ENCODE measurements at places on chromosomes 2 and 18.

GRCh38 chr2:128410758-128411215, 92.1 kb upstream of the HS6ST1 start:
- DNase-seq, result no peak

- no peak for DNase-seq
These were observed 9.4 kb upstream of the GBX2 start for GRCh38 chr2:236177604-236177966.

DNA sequence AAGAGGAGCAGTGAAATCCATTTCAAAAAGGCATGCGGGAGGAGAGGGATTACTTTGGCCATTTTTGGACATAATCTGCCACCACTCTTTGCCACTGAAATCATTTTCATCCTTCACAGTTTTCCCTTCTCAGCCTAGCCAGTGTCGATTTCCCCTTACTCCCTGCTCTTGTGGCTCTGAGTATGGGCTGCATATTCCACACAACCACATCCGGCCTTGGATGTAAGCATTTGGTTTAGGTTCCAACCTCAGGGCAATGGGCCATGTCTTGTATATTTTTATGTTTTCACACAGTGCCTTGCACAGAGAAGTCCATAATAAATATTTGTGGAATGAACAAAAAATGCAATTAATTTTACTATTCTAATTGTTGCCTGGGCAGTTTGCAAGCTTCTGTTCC, 7.7 kb upstream of the SERPINE2 start:
- no peak for DNase-seq

DNA sequence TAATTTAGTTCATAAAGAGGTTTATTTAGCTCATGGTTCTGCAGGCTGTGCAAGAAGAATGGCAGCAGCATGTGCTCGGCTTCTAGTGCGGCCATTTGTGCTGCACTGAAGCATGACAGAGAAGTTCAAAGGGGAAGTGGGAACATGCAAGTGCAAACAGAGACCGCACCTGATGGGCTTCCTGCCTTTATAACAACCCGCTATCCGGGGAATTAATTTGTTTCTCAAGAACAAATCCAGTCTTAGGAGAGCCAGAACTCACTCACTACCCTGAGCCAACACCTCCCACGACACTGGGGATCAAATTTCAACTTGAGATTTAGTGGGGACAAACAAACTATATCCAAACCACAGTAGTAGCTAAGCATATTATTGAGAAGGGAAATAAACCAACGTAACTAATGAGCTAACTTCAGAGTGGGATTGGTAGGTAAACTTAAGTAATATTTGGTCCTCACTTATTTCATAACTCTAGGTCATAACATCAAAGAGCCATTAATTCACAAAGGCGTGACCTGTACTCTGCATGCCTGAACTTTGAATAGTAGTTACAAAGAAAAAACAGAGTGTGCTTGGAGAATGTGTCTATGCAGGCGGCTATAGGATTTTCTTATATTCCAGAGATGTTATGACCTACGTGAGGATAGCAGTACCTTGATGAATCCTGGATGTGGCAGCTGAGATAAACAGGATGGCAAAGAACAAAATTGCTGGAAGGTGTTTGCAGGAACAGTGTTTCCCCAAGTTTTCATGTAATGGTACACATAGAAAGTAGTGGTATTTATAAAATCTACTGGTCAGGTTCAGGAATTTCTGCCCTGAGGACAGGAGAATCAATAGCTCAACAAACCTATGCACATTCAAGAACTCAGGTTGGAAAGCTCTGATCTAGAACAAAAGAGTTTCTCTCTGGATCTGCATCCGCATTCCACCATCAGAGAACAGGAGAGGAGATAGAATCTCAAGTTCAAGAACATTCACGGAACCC, 845.9 kb upstream of the ID2 start:
- no peak for DNase-seq

- DNase-seq, result no peak
These were observed 1092.3 kb downstream of the BCL11A start for GRCh38 chr2:59461127-59461526.

DNA sequence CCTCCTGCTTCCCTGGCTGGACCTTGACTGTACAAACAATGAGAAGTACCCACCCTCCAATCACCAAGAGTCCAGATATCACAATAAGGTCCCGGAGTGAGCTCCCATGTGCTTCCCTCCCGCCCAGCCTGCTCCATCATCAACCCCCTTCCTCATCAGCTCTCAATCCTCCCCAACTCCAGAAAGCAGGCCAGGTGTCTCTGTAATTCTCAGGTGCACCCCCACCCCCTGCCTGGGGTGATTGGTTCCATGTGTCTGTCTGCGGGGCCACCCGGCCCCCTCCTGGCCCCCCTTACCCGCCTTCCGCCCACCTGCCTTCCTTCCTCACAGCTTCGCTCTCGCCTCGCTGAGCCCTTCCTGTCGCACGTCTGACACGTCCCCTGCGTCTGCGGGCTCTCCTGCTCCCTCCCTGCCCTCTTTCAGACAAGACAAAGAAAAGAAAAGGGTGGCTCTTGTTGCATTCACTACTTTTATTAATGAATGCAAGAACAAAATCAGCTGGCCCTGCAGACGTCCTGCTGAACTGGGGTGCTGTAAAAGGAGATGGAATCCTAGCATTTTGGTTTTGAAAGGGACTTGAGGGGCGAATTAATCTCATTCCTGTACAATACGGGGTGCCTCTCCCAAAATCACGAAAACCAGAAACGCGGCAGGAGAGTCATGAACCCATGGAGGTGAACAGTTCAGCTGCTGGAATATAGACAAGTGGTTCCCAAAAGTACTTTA, 26.5 kb upstream of the IGFBP2 start:
- DNase-seq, result peak; percentile 4

DNA sequence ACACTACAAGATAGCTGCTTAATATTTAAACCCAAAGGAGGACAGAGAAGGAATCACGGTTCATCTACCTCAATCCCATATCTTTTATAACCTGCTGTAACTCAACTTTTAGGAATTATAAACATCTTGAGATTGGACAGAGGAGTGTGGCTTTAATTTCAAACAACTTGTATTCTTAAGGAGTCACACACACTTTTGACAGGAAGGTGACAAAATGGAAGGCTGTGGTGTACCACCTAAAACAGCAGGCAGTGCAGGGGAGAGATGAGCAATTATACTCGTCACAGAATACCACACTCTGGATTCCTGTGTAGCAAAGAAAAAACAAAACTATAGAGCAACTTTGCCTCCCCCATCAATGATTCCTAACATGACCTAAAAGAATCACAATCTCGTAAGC, 194.8 kb downstream of the ZEB2 start:
- DNase-seq, result no peak

DNA sequence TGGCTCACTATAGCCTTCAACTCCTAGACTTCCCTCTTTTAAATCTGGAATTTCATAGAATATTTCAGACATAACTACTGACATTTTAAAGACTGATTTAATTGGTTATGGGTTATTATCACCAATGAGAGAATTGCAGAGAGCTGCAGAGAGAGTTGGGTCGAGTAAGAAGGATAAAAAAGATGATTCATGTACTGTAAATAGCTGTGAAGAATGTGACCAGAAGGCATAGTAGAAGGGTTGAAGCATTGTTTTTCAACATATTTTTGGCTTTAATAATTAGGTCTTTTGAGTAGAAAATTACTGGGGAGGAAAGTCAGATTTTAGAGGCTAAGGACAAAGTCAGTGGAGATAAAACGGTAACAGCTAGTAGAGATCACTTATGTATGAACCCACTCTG, 503.2 kb upstream of the SLC8A1 start:
- no peak for DNase-seq

DNA sequence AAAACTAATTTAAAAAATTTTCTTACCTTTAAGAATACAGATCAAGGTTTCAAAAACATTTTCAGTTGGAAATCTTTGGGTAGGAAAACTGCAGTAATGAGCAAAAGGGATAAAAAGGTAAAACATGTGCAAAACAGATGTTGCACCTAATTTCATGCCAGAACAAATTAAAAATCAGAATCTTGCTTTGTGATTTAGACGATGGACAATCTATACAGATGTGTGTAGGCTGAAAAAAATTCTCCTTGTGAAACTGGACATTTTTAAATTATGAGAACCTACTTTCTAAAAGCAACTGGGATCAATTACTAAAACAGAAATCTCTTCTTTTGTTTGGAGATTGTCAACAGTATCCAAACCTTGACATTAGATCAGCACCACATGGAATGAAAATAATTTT, 183.2 kb upstream of the ITGA4 start:
- DNase-seq, result no peak

DNA sequence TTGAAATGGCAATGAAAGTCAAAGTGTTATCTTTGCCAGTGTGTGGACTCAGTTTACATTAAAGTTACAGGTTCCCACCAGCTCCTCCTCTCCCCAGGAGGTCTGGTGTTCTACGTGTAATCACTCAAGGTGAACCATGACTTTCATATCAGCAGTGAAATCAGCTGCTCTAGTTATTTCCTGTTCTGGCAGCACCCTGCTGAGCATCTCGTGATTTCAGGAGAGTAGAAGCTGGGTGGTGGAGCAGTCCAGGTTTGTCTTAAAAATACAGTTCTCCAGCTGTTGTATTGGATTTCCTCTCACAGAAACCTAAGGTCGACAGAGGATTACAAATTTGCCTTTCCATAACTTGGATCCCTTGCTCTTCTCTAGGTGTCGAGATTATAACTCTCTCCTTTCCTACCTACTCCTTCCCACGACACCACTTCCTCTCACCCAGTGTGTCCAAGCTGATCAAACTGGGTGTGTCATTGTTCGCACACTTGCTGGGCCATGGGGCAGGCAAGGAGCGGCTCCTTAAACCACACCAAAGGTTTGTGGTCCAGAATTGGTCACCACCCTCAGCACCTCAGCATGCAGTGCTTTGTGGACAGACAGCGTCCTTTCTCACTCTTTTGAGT, 13.0 kb upstream of the ARHGAP25 start:
- no peak for DNase-seq

DNA sequence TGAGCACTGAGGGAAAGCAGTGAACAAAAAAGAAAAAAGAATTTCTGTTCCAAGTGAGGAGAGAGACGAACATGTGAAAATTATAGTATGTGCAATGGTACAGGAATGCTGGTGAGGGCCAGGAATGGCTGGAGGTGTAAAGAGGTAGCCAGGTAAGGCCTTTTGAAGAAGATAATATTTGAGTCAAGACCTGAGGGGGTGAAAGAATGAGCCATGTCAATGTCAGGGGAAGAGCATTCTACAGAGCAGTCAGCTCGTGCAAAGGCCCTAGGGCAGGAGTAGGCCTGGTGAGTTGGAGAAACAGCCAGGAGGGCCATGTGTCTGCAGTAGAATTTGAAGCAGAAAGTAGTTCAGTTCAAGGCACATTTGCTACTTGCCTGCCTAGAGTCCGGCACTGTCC, 12.4 kb upstream of the RPL31 start:
- no peak for DNase-seq

GRCh38 chr2:140472676-140473075, 1658.1 kb downstream of the LRP1B start:
- no peak for DNase-seq

DNA sequence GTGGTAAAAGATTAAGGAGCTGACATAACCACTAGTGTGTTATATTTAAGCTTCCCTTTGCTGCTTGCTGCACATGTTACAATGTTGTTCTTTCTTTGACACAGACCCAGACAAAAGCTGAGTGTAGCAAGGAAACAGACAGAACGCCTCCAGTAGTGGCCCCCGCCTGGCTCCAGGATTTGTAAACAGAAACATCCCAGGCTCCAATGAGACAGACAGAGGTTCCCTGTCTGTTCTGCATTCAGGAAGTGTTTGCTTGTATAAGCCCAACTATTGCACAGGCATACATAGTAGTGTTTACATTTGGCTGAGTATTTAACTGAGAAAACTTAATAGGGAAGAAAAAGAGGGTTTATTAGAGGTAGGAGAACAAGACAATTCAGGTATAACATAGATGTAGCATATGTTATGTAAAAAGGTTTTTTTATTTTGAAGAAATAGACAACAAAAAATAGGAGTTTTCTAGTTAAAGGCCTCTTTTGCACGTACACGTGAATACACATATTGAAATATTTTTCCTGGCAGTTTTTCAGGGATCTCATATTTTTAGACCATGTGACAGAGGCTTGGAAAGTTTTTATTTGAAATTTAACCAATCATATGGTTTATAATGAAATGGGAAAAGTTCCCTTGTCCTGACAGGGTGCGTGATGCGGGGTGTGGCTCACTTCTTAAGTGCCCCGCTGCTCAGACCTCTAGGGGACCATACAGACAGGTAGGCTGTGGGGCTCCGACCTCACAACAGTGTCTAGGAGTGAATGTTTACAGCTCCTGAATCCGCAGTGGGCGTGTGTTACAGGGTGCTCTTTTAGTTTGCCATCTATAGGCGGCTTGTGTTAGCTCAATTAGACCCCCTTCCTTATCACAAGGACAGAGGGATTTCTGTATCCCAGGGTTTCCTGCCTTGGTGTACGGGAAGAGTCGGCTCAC, 118.4 kb downstream of the BMPR2 start:
- DNase-seq, result no peak

DNA sequence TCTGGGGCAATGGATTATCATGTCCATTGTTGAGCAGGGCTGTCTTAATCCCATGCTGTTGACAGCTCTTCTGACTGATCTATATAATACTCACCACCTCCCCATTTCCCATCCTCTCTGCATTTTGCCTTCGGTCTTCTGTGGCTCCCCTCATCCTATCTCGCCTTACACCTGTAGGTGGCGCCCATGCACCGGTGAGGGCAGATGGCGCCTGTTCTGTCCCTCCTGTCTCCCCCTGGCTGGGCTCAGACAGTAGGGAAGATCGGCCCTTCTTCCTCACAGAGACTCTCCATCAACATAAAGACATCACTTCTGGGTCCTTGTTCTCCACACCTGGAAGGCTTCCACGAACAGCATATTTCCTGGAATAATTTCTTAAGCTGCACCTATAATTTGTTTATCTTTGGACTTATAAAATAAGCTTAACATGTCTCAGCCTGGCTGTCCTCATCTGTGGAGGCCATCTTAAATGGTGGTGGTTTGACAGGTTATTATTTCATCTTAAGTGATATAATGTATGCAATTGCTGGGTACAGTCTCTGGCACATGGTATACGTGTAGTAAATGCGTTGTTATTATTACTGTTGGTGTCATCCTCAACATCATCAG, 10.9 kb upstream of the CDH20 start:
- no peak for DNase-seq

- DNase-seq, result no peak
These were observed 343.8 kb downstream of the CYRIA start for GRCh38 chr2:16321872-16322271.

GRCh38 chr2:162002623-162003235, 71.3 kb downstream of the DPP4 start:
- no peak for DNase-seq

DNA sequence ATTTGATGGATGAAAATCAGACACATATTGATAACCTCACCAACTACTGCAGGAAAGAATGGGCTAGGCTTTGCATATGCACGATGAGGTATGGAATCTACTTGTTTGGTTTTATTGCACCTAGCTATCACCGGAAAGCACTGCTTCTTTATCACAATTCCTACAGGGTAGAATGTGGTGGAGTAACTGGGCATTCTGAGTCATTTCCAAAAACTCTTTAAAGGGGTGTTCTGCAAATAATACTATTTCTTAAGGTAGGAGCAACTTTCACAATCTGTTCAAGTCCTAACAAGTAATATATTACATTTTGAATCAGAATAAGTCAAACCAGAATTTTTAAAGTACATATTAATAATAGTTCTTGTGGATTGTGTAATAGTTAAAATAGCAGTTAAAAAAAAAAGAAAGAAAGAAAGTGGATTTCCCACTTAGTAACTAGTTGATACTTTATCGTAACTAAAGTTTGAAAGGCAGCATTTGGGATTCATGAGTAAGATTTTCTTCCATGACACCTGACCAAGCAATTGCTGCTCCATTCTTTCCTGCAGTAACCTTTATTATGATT, 40.5 kb downstream of the INO80C start:
- no peak for DNase-seq

GRCh38 chr2:240811346-240812300, 8.4 kb downstream of the KIF1A start:
- no peak for DNase-seq

Measured in stimulated activated CD8-positive, alpha-beta memory T cell treated with anti-CD3 and anti-CD28 coated beads, Interleukin-7, amount 100 ng/mL, for 1 hour (primary cell).